ENCODE measurements at places on chromosomes 4 and X.

DNA sequence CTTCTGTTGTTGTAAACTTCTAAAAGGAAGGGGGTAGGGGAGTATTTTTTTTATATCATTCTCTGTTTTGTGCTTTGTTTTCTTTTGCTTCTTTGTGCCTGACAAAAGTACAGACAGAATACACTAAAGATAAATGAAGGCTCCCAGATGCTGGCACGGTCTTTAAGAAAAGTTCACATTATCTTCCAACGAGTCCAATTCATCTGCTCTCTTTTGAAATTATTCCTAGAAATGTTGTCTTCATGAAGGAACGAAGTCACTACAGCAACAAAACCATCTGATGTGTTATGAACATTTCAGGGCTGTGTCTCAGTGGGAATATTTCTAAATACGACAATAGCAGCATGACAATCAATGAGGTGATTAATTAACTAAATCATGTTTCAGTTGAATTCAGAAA, 813.8 kb upstream of the HTR2C start:
- no peak for DNase-seq

GRCh38 chrX:135309430-135309923, at the start of gene ETDC:
Gene ETDC (plus strand): TSS chrX:135309480. CDS start chrX:135309480, 0 bp downstream.
- DNase-seq = no peak

- no peak for DNase-seq
These were observed 66.9 kb downstream of the PSAPL1 start for GRCh38 chr4:7367864-7368277.

DNA sequence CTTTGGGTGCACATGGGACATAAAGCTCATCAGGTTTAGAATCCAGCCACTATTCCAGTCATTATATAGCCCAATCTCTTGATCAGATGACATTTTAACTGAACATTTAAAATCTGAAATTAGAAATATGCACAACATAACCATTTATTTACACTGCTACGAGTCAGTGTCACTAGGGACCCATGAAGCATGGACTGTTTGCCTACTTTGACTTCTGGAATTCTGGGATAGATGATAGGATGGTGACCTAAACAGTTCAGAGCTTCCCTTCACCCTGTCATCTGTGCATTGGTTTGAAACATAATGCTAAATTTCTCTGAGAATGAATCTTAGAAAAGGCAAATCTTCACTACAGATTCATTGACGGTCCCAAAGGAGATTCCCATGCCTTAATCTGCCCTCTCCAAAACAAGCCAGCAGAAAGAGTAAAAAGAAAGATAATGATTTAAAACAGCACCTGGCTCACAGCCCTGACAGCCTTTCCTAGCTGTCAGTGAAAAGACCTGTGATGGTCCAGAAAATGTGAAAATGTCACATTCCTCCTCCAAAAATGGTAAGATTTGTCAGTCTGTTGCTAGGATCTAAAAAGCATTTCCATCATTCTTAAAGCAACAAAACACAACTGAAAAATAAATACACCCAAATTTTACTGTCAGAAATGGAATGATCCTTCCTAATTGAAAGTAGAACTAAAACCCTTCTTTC, 18.9 kb upstream of the HERC3 start:
- no peak for DNase-seq

GRCh38 chr4:55386840-55387239, 8.9 kb upstream of the TMEM165 start:
- no peak for DNase-seq

- no peak for DNase-seq
These were observed 20.2 kb upstream of the CDKN2AIP start for GRCh38 chr4:183424109-183424744.

- no peak for DNase-seq
These were observed 175.3 kb upstream of the FGF13 start for GRCh38 chrX:138886769-138887168.

GRCh38 chrX:44343412-44344141, at the start of gene EFHC2:
Gene EFHC2 (minus strand): TSS chrX:44343672. CDS start chrX:44343588, 84 bp downstream.
- DNase-seq = peak; percentile 4

DNA sequence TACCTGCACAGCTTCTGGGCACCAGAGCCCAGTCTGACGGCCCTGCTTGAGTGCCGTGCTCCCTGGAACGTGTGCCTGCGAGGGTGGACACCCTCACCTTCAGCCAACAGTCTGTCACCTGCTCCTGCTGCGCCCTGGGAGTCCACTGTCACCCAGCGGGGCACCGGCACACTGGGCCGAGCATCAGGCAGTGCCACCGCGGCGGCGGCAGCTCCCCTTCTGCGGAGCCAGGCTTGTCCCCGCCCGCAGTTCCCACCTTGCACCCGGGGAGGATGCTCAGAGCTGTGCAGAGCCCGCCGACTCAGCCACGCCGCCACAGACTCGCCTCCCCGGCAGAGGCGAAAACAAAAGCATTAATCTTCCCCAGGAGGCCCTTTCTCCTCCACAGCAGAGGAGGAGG, 86.8 kb downstream of the ABLIM2 start:
- no peak for DNase-seq

DNA sequence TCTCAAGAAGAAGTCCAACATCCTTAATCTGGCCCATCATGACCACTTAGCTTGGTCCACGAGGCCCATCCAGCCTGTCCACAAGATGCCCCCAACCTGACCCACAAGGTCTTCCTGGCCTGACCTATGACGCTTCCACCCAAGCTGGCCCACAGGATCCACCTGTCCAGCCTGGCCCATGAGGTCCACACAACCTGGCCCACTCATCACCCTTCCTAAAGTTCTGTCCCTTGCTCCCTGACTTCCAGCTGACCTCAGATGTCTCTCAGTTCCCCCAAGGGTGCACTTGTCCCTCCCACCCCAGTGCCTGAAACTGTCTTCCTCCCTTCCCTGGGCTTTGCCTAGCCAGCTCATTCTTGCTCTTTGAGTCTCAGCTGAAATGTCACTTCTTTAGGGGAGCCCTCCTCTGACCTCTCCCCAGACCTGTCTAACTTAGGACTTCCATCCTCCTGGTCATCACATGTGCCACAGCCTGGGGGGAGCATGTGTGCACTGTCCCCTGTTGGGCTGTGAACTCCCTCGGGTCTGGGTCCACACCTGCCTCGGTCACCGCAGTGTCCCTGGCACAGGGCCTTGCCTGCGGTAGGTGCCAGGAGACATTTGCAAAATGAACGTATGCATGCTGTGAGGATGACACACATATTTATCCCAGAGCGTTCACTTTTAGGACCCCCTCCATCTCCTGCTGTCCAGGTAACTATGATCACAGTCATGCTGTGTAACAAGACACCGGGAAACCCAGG, 61.7 kb downstream of the EVC start:
- DNase-seq = no peak

DNA sequence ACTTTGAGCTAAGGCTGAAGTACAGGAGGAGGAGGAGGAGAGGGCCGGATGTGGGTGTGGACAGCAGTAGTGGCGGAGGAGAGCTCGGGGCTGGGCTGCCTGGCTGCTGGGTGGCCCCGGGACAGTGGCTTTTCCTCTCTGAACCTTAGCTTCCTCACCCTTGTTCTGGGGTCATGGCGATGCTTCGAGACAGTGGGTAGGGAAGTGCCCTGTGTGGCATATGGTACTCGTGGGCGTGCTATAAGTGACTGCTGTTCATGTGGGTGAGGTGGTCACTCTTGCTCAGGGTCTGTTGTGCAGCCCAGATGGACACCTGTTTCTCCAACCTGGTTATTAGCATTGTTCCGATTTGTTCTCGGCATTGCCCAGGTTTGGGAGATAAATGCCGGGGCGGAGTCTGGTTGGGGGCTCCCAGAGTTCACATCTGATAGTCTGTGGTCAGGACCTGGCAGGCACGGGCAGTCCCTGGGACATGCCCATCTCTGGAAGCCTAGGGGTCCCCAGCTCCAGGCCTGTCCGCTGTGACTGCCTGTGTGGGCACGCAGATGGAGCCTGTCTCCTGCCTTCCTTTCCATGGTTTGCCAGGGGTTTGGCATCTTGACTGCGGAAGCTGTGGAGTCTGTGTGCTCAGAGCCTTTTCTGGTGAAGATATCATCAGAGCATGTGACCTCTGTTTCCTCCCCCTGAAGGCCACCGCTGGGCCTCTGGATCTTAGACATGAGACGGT, 4.9 kb upstream of the CPZ start:
- no peak for DNase-seq

DNA sequence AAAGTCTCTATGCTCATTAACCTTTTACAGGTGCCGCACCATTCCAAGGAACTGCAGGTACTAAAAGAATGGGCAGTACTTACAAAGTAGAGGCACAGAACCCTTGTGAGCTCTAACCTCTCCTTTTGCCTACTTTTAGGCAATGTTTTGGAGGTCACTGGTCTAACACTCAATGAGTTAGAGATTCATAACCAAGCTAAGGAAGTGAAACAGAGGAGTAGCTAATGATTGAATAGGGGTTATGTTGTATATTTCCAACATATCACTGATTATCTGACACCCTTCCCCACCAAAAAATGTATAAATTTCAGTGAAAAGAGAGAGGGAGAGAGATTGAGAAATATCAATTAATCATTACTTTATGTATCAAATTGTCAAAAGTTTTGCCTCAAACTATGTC, 269.3 kb downstream of the PCDH7 start:
- no peak for DNase-seq

DNA sequence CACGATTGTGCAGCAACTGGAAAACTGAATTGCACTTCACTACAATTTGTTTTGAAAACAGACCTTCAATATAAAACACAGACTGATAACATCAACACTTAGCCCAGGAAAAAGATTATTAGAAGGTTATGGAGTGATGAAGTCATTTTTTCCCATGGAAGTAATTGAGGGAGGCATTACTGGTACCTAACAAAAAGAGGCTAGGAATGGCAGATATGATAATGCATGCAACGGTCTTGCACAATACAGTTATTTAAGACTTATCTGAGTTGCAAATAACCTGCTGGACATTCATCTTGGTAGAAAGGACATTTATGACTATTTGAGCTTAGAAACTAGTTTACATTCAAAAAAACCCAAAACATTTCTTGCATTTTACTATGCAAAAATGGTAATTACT, 1031.9 kb downstream of the FAT4 start:
- DNase-seq = no peak

GRCh38 chr4:78057135-78057599, at the start of gene FRAS1:
Gene FRAS1 (plus strand): TSS chr4:78057323. CDS start chr4:78058010, 687 bp downstream.
- peak; percentile 8 for DNase-seq

DNA sequence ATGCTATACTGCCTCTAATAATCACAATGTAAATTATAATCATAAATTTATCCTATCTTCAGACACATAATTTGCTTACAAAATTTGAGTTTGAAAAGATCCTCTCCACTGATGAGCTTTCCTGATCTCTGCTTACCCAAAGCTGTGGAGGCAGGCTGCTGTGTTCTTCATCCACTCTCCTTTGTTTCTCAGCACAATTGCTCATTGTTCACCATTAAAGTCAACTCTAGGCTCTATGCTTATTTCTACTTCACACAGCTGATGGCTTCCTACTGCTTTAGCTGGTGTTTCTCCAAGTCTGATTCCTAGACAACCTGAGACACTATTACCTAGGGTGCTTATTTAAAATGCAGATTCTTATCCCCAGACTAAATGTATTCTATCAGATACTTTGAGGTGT, 319.7 kb downstream of the PCDH18 start:
- DNase-seq = no peak

GRCh38 chr4:20483416-20483815, 216.8 kb upstream of the PACRGL start:
- no peak for DNase-seq

GRCh38 chrX:42797651-42798269, 19.8 kb upstream of the PPP1R2C start:
- DNase-seq = no peak

DNA sequence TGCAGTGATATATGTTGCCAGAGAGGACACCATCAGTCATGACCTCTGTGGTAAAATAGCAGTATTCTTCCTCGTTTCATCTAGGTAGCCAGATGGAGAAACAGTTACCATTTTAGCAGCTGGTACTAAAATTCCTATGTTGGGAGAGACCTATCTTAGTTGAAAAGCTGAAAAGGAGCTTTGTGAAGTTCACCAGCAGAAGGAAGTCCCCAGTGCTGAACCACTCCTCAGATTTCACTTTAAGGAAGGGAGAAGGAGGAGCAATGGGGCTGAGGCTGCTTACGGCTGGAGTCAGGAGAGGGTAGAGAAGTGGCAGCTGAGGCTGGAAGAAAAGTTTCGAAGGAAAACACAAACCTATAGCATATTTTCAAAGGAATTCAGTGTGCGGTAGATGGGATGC, 103.7 kb downstream of the ATXN3L start:
- no peak for DNase-seq

GRCh38 chrX:29215251-29215650, 628.0 kb downstream of the IL1RAPL1 start:
- no peak for DNase-seq

DNA sequence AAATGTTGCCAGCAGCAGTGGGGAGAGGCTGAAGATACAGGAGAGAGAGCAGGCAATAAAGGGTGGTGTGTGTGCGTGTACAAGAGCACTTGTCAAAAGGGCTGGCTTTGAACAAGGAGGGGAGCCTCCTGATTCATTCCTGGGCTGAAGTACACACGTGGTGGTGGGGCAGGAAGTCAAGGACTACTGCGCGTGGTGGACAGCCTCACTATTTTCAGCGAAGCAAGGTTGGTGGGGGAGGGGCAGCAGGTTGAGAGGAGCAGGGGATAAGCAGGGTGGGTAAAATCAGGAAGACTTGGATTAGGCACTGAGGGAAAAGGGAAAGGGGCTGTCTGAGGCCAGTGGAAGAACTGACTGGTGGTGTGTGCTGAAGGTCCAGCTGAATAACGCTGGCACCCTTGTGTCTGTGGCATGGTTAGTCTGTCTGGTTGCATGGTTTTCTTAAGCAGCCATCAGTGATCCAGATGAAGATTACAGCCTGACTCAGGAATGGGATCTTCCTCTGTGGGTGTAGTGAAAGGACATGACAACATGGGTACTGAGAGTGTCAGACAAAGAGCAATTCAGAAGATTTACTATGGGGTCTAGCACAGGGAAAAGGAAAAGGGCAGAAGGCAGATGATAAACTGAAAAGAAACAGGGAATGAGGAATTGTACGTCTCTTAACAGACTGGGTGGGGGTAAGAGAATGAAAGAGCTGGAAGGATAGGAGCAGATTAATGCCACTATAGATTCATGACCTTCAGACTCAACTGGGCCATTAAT, 149.8 kb downstream of the CHM start:
- no peak for DNase-seq

- DNase-seq = no peak
These were observed 37.7 kb upstream of the C4orf17 start for GRCh38 chr4:99473131-99473530.

- DNase-seq = no peak
These were observed 68.9 kb downstream of the RAB28 start for GRCh38 chr4:13415068-13415785.

All from stimulated activated CD4-positive, alpha-beta T cell treated with anti-CD3 and anti-CD28 coated beads, Interleukin-12 subunit alpha, Interleukin-12 subunit beta, amount 100 ng/mL, for 24 hours (primary cell).